NCI-H526 treated with DMSO at 0.1 percent for 48 hours (cell line): ENCODE measurements at places on chromosomes 5 and 9.

- DNase-seq = no peak
Measured at GRCh38 chr9:101487443-101487840, 46.2 kb upstream of the RNF20 start.

DNA sequence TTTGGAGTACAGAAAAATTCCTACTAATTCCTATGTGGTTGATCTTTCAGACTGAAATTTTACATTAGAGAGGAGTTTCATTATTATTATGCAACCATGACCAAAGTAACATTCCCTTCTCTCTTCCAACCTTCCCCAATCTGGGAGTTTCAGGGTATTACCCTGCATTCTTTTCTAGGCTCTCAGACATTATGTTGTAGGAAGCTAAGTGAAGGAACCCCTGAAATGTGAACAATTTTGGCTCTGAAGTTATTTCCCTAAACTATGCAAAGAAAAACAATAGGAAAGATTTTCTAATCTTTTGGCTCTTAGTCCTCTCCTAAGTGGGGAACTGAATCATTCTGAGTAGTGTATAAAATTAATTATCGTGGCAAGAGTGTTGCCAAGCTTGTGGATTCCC, 63.3 kb upstream of the ZFAND5 start:
- no peak for DNase-seq

- DNase-seq = no peak
Measured at GRCh38 chr9:17013891-17014290, 120.9 kb upstream of the CNTLN start.

DNA sequence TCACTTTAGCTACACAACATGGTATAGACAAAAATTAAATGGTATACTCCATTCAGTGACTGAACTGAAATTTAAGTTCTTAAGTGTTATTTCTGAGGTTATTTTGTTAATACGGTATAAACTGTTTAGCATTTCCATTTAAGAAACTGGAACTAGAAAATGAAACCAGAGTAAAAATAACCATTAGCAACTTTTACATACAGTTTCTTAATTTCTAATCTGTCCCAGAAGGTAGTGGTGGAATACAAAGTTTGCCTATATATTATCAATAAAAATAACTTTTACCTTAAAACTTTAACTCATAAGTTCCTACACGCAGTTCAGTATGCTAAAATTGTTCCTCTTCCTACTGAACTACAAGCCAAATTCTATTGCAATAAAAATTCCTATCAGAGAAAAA, 10.3 kb downstream of the GOLPH3 start:
- DNase-seq = no peak

GRCh38 chr5:7828269-7828668, 22.7 kb downstream of the CFAP90 start:
- no peak for DNase-seq

DNA sequence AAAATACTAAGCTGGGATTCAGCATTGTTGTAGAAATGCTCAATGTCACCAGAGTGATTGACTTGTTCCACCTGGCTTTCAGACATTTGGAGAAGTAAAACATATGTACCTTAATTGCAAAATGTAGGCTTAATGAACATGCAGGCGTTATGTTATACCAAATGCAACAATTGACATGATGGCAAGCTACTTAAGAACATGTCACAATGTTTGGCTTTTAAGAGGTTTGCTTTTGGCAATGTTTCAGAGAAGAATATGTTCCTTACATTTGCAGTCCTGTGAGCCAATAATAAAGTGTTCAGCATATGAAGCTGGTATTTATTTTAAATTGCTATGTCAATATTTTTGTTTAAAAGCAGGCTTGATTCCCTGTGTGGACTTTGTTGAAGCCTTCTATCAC, 111.7 kb upstream of the NUDT12 start:
- DNase-seq = no peak

DNA sequence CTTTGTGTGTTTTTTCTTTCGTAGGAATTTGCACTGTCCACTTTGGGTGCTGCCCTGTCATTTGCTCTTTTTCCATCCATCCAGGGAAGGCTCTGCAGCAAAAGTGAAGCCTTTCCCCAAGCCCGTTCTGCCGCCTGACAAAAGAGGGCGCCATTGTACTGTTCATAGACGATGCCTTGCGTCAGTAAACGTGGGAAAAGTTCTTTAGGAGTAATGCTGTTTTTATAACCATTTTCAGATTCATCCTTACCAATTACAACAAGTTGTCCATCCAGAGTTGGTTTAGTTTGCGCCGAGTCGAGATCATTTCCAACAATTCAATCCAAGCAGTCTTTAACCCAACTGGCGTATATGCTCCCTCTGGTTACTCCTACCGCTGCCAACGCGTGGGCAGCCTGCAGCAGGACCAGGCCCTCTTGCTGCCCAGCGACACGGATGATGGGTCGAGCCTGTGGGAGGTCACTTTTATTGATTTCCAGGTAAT, 34.3 kb upstream of the RPS23 start:
- DNase-seq = no peak

DNA sequence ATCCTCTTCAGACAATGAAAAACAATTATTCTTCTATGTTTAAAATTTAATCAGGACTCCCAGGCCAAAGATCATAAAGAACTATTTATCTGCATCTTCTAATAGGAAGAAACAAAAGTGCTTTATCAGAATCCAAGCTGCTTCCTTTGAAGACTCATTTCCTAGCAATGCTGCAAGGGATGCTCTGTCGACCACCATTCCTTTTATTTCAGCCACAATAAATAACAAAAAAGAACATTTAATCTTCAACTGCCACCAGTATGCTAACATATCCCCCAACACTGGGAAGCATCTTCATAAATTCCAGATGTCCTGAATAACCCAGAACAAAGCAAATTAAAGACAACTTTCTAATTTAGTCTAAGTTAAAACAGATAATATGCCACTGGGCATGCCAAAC, 68.7 kb downstream of the PKD2L2 start:
- no peak for DNase-seq

GRCh38 chr9:33185858-33186257, 18.7 kb upstream of the B4GALT1 start:
- no peak for DNase-seq

DNA sequence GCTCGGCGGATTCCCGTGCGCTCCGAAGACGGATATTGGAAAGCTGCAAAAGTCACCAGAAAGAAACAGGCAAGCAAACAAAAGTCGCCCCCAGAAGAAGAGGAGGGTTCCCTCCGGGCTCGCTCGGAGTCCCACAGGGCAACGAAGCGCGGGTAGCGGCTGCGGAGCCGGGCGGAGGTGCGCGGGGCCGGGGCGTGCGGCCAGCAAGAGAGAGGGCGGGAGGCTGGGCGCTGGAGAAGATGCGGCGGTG, at the start of gene FBN2:
Gene FBN2 (minus strand): TSS at position 246 of the 250 bp plus-strand sequence. CDS start 642 bp downstream, outside the sequence.
- no peak for DNase-seq

- DNase-seq = no peak
Measured at GRCh38 chr9:2800394-2801179, 43.3 kb downstream of the PUM3 start.

GRCh38 chr5:69516769-69517168, 24.2 kb downstream of the OCLN start:
- no peak for DNase-seq

GRCh38 chr5:160134332-160134731, 15.1 kb upstream of the PWWP2A start:
- no peak for DNase-seq

DNA sequence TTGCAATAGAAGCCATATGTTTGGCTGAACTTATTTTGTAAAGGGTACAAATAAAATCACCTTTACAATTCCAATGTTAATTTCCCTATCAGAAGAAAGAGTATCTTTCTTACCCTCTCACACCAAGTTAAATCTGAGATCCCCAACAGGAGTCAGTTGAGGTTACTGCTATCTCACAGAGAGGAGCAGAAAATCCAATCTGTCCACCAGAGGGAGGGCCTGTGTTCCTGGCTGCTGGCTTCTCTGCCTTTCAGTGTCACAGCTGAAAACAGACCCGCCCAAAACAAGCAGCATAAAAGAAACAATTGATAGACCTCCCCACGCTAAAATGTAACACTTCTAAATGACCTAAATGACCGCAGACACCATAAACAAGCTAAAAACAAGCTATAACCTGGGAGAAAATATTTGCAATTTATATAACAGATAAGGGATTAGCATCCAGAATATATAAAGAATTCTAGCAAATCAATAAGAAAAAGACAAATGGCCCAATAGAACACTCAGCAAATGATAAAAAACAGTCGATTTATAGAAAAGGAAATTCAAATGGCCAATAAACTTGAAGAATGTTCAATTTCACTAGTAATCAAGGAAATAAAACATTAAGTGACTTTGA, 24.5 kb upstream of the MVB12B start:
- peak; percentile 3 for DNase-seq

DNA sequence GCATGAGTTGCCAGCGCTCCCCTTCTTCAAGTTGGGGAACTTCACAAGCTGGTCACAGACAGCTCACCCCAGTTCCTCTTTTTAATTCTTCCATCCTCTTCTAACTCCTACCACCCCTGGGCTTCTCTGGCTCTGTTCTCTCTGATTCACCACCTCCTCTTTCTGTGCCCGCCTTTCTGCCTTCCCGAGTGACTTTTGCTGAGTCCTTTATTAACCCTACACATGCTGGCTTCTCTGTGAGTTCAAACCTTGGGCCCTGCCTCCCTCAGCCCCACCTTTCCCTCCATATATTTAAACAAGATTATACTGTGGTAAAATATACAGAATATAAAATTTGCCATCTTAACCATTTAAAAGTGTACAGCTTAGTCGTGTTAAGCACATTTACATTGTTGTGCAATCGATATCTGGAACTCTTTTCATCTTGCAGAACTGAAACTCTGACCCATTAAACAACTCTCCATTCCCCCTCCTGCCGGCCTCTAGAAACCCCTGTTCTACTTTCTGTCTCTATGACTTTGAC, 32.0 kb downstream of the SLC46A2 start:
- DNase-seq = no peak

GRCh38 chr9:20065796-20066700, 277.2 kb upstream of the SLC24A2 start:
- DNase-seq = no peak

DNA sequence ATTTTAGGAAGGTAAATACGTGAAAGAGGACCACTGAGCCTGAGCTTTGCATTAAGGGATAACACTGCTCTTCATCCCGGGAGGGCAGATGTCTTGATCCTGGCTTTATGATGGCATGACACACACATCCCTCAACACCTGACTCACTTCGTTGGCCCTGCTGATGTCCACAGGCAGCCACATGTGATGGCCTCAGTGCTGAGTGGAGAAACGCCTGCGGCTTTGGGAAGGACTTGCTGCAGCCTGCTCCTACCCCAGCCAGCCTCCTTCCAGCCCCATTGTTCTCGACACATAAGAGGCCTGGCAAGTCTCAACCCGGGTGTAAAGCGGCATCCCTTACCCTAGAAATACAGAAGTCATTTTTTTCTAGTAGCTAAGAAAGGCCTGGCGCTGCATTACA, 169.0 kb downstream of the SYK start:
- DNase-seq = no peak
